Ovary (tissue), 10 donors: ENCODE measurements at places on chromosomes 13 and 19.

GRCh38 chr19:11375143-11375948, 880 bp downstream of the SWSAP1 start:
- DNase-seq, result peak; percentile 63

GRCh38 chr13:62162860-62163259, 747.2 kb upstream of the PCDH20 start:
- no peak for DNase-seq

DNA sequence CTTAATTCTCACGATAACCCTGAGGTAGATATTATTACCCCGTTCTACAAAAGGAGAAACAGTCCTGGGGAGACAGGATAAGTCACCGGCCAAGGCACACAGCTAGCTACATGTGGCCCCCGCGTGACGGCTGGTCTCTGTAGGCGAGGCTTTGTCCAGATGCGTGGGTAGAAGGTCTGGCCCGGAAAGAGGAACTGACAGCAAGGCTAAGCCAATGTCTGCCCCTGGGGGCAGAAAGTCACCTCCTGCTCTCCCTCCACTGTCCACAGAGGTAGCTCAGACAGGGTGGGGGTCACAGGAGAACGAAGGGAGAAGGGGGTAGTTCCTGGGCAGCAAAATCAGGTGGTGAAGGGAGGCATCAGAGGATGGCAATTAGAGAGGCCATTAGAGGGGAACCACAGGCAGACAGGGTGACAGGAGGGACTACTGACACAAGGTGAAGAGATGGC, 1.8 kb downstream of the APOC4 start:
- DNase-seq, result no peak

GRCh38 chr13:24493356-24493755, 19.2 kb downstream of the PARP4 start:
- no peak for DNase-seq

GRCh38 chr13:76470991-76471390, 415.2 kb downstream of the KCTD12 start:
- no peak for DNase-seq

DNA sequence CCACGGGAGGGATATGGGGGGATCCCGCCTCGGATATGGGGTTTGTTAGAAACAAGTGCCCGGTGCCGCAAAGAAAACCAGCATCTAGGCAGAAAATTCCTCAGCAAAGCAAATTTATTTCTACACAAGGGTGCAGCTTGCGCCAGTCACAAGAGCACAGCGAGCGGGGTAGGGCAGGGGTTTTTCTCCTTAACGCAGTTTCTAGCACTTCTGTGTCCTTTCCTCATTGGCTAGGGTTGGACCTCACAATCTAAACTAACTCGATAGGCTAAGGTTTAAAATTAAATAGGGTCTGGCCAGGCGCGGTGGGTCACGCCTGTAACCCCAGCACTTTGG, 595 bp downstream of the ZNF440 start:
- no peak for DNase-seq

DNA sequence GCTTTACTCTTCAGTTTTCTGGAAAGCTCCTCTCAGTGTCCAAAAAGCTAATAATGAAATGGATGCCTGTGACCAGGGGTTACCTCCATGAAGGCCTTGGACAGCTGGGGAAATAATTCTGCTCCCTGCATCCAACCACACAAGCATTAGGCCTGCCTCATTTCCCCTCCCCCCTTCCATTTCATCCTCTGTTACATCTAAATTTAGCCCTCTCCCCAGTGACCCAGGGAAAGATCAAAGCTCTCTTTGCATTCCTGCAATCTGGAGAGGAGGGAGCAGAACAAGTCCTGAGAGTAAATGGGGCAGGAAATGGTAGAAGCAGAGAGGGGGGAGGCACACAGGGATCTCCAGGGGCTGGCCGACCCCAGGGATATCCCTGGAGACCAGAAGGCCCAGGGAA, 452.7 kb downstream of the TSHZ3 start:
- DNase-seq, result no peak

- no peak for DNase-seq
Observed at GRCh38 chr19:10454267-10454666, 33.9 kb downstream of the PDE4A start.

DNA sequence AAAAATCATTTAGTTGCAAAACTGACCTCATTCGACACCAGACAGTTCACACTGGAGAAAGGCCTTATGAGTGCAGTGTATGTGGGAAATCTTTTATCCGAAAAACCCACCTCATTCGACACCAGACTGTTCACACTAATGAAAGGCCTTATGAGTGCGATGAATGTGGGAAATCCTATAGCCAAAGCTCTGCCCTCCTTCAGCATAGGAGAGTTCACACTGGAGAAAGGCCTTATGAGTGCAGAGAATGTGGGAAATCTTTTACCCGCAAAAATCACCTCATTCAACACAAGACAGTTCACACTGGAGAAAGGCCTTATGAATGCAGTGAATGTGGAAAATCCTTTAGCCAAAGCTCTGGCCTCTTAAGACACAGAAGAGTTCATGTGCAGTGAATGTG, 7.1 kb upstream of the ZNF134 start:
- DNase-seq, result no peak

- peak; percentile 87 for DNase-seq
Observed at GRCh38 chr19:17553256-17553655, 2.2 kb upstream of the COLGALT1 start.

GRCh38 chr19:33286899-33287298, 15.4 kb downstream of the CEBPA start:
- DNase-seq, result no peak

GRCh38 chr13:55483626-55484158, 1657.0 kb upstream of the PRR20A start:
- DNase-seq, result no peak

- no peak for DNase-seq
Observed at GRCh38 chr13:60873116-60873515, 476.1 kb downstream of the TDRD3 start.

DNA sequence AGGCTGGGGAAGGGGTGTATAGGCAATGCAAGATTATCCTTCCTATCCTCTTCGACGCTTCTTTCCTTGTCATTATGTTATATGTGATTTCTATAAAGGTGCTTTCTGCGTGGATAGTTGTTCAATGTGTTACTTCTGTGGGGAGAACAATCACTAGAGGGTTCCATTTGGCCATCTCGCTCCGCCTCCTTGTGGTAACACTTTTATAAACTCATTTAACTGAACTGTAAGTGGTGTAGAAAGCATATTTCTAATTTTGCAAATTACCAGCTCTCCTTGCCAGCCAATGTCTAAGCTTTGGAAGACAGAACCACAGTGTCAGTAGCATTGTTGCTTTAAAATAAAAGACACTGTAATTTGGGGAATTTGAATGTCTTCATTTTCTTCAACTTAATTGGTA, 1093.7 kb upstream of the MIR17HG start:
- DNase-seq, result no peak

DNA sequence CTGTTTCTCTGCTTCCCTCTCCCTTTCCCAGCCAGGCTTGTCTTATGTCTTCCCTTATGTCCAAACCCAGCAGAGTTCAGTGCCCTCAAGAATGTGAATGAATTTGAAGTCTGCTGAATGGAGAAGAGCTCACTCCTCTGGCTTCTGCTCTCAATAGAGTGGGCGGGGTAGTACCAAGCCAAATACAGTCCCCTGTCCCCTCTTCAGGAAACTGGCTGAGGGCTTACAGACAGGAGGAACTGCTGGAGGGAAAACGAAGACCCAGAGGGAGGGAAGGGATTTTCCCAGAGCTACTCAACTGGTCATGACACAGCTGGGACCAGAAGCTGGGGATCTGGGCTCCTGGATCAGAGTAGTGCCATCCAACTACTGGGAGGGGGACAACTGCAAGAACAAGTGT, 32.9 kb upstream of the POU2F2 start:
- no peak for DNase-seq
